Activated T-helper 1 cell treated with anti-CD3 and anti-CD28 coated beads, Interleukin-12 subunit alpha, Interleukin-12 subunit beta, Interleukin-2, Interleukin-4 antibody, amounts not matched to agents 30 ng/mL and 10 ng/mL and 1 ng/mL, durations not matched to agents 14 hours and 24 hours and 36 hours (primary cell): ENCODE measurements at places on chromosomes 12 and 14.

- DNase-seq = no peak
Observed at GRCh38 chr12:124995200-124995961, 1.9 kb downstream of the BRI3BP start.

DNA sequence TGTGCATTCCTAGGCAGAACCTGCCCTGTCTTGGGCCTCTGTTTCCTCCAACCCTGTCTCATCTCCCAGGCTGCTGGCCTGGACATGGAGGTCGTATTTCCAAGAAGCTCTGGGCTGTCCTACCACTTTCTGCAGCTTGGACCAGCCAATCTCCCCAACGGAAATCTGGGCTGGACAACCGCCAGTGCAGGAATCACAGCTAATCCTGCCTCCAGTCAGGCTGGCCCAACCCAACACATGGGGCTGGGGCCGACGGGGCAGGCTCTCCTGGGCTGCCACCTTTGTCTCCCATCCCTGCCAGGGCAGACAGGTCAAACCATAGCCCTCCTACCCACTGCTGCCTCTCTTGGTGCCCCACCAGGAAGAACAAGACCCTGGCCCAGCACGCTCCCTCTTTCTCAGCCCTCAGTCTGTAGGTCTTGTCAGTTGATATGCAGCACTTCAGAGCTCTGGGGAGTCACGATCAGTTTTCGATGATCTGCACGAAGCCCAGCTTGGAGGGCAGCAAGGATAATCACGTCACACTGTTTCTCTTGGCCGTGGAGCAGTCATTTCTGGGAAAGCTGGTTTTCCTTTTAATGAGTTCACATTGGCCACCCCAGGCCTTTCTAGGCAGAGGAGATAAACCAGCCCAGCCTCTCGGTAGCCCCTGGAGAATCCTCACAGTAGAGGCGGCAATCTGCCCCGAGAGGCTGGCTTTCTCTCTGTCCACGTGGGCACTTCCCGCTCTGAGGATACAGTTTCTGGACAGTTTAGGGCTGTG lies 195.2 kb upstream of the PRMT8 start:
- DNase-seq = no peak

DNA sequence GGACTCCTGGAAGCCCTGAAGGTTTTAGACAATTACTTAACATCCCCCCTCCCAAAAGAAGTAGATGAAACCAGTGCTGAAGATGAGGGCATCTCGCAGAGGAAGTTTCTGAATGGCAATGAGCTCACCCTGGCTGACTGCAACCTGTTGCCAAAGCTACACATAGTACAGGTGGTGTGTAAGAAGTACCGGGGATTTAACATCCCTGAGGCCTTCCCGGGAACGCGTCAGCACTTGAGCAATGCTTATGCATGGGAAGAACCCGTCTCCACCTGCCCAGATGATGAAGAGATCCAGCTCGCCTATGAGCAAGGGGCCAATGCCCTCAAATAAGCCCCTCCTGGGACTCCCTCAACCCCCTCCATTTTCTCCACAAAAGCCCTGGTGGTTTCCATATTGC lies 10.6 kb upstream of the SPPL3 start:
- no peak for DNase-seq

DNA sequence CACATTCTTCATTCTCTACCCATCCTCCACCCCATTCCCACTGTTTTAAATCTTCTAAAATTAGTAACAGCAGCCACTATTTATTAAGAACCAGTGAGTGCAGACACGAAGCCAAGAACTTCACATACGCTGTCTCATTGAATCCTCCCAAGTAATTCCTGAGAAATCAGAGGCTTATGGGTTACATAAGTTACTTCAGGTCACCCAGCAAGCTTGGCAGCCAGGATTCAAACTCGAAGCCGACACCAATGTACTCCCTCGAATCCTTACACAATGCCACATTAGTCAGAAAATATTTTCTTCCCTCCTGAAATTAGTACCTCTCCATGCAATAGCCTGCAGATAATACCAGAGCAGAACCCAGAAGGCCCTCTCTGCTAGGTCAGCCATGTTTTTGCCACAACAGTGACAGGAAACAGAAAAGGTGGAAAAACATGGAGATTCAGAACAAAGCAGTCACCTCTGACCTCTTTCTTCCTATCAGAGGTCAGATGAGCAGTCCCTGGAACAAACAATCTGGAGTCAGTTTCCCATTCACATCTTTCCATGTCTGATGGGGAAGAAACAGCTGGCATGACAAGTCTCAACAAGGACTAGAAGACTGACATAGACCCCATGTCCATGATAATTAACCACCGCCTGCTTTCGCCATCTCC lies 16.4 kb downstream of the NID2 start:
- no peak for DNase-seq

DNA sequence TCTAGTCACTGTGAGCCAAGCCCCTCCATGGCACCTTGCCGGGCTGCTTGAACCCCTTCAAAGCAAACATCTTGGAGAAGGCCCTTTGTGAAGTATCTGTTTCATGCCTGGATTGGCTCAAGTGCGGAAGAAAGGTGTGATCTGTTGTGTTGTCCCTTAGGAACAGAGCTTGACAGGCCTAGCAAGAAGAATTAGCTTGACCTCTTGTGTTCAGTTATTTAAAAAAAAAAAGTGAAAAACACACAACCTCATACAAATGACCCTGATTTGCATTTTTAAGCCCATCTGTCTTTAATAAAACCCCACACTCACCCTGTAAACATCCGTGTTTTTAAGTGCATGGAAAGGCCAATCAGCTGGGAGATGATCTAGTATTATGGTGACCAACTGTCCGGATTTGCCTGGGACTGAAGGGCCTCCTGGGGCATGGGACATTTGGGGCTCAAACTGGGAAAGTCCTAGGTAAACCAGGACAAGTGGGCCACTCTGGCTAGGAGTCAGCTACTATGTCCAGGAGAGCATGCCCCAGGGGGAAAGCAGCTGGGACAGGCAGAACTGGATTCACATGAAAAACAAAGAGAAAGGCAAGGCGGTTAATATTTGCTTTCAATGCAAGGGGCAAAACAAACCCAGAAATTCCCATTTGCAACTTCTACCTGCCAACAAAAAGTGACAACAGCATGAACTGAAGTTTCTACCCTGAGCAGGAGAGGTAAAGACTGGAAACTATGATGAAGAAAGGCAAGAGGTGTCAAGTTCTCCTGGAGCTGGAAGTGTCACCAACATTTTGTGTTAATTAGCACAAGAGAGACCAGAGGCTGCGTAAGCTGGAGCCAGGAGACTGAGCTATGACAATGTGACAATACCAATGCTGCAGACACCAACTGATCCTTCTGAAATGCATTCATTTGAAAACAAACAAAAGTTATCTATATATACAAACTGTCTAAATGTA lies 78.6 kb downstream of the CLMN start:
- no peak for DNase-seq
